ENCODE measurements at places on chromosomes 16 and 17.

DNA sequence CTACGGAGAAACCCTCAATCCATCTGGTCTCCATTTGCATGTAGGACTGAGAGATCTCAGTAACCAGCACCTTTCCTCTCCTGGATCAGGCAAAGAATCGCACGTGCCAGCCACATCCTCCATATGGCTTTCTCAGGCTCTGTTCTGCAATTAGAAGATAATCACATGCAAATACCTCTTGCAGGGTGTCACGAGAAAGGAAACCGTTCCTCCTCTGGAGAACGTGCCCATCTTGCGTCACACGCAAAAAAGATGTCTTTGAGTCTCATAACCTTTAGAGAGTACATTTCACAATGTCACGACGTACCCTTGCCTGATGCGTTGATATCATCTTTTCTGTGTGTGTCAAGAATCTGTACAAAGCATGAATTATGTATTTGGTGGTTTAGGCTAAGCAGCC is 36.2 kb upstream of the DNAH17 start:
- no peak for DNase-seq

- DNase-seq = peak; percentile 44
Observed at GRCh38 chr17:46192439-46193150, 634 bp downstream of the KANSL1 start.

DNA sequence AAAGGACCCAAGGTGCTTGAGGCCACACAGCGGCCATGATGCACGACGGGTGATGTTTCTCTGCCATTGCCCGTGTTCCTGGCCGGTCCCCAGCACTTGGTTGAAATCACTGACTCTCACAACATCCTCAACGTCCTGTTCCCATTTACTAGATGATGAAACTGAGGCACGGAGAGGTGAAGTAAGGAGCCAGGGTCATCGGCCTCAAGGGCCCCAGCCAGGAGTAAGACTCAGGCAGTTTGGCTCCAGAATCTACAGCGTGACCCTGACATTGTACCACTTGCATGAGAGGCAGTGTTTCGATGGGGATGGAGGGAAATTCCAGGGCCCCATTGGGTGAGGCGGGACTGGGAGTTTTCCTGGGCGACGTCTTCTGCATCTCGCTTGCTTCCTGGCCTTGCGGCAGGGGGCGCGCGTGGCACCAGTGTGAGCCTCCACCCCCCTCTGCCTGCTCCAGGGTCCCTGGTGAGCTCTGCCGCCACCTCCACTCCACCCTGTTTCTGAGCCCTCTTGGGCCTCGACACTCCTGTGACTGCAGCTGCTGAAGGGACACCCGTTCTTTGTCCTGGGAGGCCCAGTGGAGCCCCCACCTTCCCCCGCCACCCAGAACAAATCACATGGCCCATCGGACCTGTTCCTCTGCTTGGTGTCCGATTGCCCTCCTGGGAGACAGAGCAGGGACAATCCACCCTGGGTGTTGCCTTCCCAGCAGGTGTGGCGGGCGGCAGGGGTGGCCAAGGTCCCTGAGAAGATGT is 133.0 kb upstream of the GSE1 start:
- DNase-seq = no peak

- DNase-seq = no peak
Observed at GRCh38 chr16:6827931-6828330, 504.7 kb upstream of the RBFOX1 start.

DNA sequence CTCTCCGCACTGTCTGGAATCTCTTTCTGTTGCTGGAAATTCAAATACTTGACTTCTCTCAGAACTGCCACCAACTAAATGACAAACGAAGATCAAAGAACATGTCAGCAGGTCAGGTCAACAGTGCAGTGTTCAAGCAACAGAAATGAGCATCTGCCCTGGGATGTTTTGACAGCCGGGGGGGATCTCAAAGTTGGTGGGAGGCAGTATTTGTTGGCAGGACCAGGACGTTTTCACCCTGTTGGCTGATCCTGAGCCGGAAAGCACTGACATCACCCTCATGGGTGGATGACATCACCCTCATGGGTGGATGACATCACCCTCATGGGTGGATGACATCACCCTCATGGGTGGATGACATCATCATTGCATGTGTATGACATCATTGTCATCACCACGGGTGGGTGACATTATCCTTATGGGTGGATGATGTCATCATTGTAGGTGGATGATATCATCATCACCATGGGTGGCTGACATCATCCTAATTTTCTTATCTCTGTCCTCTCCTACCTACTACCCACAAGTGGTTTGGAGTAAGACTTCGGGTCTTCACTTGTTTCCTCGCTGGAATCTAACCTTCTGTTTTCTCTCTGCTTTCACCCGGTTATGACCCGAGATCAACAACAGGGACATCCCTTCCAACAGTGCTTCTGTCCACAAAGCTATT is 18.9 kb downstream of the DNAH17 start:
- no peak for DNase-seq

- peak; percentile 83 for DNase-seq
Observed at GRCh38 chr16:69100071-69100691, 5.3 kb upstream of the HAS3 start.

DNA sequence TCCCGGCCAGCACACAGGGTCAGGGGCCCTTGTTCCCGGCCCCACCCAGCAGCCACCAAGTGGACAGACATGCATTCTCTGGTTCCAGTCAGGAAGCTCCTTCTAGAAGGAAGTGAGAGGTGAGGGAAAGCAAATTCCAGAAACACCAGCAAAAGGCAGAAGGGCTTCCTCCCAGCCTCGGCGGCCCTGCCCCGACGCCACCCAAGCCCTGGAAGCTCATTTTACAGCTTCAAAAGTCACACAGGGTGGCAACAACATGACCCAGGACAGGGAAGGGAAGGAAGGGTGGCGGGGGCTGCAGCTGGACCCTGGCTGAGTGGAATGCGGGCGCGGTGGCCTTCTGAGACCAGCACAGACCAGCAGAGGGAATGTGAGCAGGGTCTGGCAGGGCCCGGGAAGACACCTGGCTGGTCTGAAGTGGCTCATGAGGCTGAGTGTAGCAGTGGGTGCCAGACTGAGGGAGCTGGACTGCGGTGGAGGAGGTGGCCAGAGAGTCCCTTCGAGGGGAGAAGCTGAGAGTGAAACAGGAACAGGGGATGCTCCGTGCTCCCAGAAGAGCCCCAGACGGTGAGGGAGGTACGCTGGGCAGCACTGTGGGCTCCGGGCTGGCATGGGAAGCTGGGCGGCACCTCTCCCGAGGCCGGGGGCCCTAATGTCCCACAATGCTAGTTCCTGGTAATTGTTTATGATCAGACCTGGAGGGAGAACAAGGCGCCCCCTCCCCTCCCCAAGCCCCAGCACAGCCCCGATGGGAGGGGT is 1.9 kb upstream of the UNC13D start:
- DNase-seq = no peak

DNA sequence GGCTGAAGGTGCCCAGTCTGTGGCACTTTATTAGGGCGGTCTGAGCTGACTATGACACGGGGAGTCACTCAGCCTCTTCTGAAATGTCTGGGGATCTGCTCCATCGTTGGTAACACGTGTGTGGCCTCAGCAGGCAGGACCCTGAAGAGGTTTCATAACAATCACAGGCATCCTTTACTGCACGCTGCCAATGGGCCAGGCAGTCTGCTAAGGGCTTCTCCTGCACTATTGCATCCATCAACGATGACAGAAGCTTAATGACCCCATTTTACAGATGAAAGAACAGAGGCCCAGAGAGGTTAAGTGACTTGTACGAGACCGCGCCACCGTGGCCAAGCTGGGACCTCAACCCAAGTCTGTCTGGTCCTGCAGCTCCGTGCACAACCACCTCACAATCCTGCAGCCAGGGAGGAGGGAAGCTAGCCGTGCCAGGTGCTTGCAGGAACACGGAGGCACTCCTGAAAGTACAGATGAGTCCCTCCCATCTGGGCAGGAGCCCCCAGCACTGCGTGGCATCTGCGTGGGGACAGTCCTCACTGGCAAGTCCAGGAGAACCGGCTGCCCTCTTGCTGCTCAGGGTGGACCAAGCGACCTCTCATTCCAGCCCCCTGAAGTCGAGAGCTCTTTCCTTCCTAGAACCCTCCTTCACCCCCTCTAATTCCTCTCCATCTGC is 40.0 kb downstream of the RPH3AL start:
- no peak for DNase-seq

DNA sequence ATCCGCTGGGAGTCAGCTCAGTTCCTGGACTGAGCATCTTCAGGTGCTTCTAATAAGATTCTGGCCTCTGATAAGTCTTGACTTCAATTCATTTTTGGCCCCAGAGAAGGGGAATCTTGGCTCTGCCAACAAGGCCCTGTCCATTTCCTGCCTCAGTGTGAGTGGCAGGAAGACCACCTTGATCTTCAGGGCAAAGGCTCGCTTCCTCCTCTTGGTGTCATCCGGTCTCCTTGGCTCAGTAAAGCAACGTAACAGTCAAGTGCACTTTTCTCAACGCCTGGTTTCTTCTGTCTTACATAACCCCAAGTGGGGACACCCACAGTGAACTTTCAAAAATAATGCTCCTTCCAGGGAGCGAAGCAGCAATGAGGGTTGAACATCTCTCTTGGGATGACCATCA is 169.8 kb downstream of the PRKCB start:
- no peak for DNase-seq

DNA sequence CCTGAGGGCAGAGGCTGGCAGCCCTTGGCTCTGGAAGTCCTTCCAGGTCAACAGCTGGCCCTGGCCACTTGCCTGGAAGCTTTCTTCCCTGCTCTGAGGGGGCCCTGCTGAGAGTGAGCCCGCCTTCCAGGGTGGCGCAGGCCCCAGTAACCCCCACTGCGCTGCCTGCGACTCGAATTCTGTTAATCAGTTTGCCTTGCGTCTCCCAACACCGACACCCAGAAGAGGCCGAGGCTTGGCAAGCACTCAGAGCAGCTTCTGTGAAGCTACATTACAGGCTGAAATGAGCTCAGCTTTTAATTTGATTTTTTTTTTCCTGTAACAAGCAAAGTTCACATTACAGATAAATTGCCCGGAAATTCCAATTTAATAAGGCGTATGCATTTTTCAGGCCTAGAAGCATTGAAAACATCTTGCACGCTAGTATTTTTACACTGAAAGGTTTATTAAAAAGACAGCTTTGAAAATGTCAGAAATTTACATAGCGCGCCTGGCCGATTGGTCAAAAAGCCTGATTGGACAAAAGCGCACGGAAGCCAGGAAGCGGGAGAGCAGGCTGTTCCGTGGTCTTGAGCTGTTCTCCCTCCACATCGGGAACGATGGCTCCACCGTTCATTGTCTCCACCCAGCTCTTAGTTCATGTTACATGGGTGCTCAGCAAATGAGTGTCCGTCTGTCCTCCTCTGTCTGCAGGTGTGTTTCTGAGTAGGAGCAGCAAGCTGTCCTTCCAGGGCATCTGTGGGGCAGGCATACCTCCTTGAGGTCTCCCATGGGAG is 65.5 kb upstream of the HSBP1 start:
- no peak for DNase-seq

DNA sequence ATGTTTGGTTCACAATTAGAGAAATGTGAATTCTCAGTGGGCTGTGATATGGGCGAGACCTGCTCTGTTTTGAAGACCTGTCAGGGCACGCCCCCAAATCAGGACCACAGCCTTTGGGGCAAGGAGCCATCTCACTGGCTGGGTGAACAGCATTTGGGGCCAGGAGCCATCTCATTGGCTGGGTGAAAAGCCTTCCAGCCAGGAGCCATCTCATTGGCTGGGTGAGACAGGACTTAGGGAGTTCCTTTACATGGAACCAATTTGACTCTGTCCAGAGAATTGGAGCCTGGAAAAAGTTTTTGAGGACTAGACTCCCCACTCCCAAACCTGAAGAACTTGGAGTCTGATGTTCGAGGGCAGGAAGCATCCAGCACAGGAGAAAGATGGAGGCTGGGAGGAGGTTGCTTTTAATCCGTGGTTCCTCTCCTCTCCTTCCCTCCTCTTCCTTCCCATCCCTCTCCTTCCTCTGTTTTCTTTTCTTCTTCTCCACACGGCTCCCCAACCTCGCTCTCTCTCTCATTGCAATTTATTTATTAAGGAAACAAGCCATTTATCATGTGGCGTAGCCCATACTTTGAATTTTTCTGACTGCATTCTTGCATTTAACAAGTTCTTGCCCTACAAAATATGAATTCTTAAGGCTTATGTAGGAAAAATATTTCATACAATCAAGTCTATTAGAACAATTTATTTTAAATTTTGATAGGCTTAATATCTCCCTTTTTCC is 19.7 kb downstream of the FOXL1 start:
- DNase-seq = no peak

DNA sequence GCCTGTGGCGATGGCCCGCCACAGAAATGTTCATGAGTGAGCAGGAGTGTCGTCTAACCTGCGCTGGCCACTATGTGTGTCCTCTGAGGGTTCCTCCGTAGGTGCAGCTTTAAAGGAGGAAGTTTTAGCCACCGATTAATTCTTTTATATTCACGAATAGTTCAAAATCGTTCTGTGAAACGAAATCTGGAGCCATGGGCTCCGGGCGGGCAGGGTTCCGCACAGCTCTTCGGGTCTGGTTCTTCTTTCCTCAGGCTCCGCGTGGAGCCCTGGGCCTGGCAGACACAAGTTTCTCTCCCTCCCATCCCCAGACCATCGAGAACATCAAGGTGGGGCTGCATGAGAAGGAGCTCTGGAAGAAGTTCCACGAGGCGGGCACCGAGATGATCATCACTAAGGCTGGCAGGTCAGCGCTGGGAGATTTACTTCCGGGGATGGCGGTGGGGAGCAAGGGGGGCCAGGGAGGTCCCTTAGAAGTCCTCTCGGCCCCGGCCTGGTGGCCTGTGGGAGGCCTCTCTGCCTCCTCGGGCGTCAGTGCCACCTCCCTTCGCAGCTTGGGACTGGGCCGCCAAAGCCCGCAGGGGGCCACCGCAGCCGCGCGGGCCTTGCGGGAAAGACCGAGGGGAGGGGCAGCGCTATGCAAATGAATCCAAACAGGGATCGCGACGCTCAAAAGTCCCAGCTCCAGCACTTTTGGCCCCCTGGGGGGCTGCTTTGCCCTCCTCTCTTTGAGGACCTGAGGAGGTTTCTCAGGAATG is 5.2 kb downstream of the TBX4 start:
- DNase-seq = no peak

DNA sequence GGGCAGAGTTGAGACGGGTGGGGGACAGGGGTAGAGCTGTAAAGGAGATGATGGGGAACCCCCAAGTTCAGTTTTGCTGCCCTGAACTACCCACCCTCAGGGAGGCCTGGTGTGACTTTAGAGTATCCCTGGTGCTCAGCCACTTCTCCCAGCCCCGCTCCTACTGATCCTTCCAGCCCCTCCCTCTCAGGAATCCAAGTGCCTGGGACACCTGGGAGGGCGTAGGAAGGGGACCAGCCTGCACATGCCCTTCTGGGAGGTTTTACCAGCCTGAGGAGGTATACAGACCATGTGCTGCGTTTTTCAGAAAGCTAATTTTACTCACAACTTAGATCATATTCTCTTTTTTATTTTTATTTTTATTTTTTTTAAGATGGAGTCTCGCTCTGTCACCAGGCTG is 4.1 kb downstream of the ST6GALNAC2 start:
- DNase-seq = no peak

DNA sequence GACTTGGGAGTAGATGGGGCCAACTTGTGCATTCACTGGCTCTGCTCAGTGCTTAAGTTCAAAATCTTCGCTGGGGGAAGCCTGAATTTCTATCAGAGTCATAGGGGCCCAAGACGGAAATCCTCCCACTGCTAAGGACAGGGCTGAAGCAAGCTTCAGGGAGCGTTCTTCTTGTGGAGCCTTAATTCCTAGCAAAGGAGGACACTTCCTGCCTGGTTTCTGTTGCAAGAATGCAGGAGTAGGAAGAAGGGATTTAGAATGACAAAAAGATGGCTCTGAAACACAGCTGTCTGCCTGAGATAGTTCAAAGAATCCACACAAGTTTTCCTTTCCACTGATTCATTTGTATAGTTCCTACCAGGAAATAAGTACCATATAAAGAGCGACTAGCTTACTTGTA is 26.4 kb downstream of the PSME3IP1 start:
- DNase-seq = no peak

All from DMS79 (cell line).